ENCODE measurements at places on chromosomes 3 and 15. TPM values are rescaled to one million over a fixed set of nuclear protein-coding genes. Genes with fewer than 3 reads are reported as not detected.

- DNase-seq = no peak
Measured at GRCh38 chr3:197463279-197463678, 92.5 kb downstream of the BDH1 start.

- no peak for DNase-seq
Measured at GRCh38 chr3:15495461-15496340, 25.8 kb downstream of the COLQ start.

- DNase-seq = no peak
Measured at GRCh38 chr3:116453666-116454346, 8.5 kb upstream of the LSAMP start.

Gene PLA2G4E
- total RNA-seq = not detected

DNA sequence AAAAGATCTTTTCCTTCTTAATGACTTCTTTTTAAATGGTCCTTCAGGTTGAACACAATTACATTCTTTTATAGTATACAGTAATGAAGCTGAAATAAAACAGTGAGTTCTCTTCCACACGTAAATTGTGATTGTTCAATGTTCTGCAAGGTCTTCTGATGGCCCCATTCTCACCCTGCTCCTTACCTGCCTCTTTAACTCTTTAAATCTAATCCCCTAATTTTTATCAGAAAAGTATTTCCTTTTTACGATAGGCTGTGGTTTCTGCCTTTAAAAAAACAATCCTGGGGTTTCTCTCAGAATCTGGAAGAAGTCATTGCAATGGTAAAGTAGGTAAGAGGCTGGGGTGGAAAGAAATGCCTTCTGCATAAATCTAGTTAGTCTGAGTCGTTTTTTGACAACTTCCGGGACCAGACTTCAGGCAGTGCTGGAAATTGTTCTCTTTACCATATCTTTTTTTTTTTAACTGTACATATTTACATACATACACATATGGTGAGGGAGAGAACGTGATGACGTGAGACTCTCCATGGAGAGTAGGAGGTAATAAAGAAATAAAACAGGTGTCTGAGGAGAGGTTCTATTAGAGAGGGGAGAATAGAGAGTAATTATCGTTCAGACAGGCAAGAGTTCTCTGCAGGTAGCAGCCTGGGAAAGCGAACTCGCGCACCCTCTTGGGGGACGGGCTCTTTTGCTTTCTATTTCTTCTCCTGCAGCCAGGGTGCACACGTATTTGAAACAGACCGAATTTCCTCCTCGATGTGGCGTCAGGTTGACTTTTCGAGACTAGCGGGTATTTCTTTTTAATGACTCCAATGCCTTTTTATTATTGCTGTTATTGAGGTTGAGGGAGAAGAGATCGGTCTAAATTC is at the start of gene SIDT1:
TSS of gene SIDT1 (plus strand) at position 730 of the 872 bp plus-strand sequence. CDS start 467 bp downstream, outside the sequence.
- DNase-seq = no peak

Gene NR2E3
- total RNA-seq = 2.3 TPM
